ENCODE measurements at places on chromosomes 5 and 9. TPM values are rescaled to one million over a fixed set of nuclear protein-coding genes. Genes with fewer than 3 reads are reported as not detected.
A peak's percentile ranks its signal among the peaks of the same experiment; 100 is the strongest.

Gene SH2D3C
- total RNA-seq, result 4.5 TPM

Gene OSMR
- 2.3 TPM for total RNA-seq

Gene ITGA1
- 12.0 TPM for total RNA-seq

Gene NPR2
- 7.6 TPM for total RNA-seq

Gene STING1
- total RNA-seq, result not detected

Gene CD274
- not detected for total RNA-seq

GRCh38 chr5:159343295-159344094, 13.2 kb upstream of the IL12B start:
- H3K27ac ChIP-seq, result no peak overlapping the region
- H3K4me3 ChIP-seq, result no peak overlapping the region
- DNase-seq, result no peak

- H3K4me3 ChIP-seq, result no peak overlapping the region
- H3K4me1 ChIP-seq, result peaks cover 32% of the 10 kb centered on the region
- no peaks in the 10 kb centered on the region for H3K27me3 ChIP-seq
These were observed 85.1 kb upstream of the GRHPR start for GRCh38 chr9:37337301-37337890.

DNA sequence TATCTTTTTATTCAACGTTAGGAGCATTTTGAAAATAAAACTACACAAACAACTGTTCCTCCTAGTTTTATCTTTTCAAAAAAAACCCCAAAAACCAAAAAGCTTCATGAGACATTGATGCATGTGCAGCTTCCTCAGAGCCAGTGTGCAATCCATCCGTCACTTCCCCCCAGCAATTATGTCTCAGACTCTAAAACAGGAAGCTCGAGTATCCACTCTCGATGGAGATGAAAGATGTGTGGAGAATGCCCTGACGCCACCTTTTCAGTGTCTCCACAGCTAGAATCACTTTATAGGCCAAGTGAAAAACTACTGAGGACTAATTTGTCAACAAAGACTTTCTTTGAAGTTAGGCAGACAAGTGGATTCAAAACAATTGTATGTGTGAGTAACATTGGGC, 408.9 kb upstream of the SMARCA2 start:
- no peaks in the 10 kb centered on the region for H3K36me3 ChIP-seq
- no peak overlapping the region for H3K27ac ChIP-seq
- no peaks in the 10 kb centered on the region for H3K27me3 ChIP-seq
- DNase-seq, result no peak
- H3K4me1 ChIP-seq, result no peaks in the 10 kb centered on the region
- no peak overlapping the region for H3K4me3 ChIP-seq

GRCh38 chr9:479304-479970, 264.8 kb downstream of the DOCK8 start:
- H3K4me3 ChIP-seq, result no peak overlapping the region
- H3K27me3 ChIP-seq, result no peaks in the 10 kb centered on the region
- DNase-seq, result no peak
- no peaks in the 10 kb centered on the region for H3K36me3 ChIP-seq

GRCh38 chr5:15183520-15183919, 311.9 kb upstream of the ANKH start:
- no peaks in the 10 kb centered on the region for H3K27me3 ChIP-seq
- peaks cover 12% of the 10 kb centered on the region for H3K4me1 ChIP-seq
- H3K36me3 ChIP-seq, result no peaks in the 10 kb centered on the region
- no peak overlapping the region for H3K27ac ChIP-seq

GRCh38 chr5:119651486-119651885, 22.1 kb downstream of the FAM170A start:
- H3K4me3 ChIP-seq, result no peak overlapping the region
- no peaks in the 10 kb centered on the region for H3K27me3 ChIP-seq
- no peaks in the 10 kb centered on the region for H3K4me1 ChIP-seq
- H3K36me3 ChIP-seq, result no peaks in the 10 kb centered on the region
- no peak overlapping the region for H3K27ac ChIP-seq
- no peak for DNase-seq

DNA sequence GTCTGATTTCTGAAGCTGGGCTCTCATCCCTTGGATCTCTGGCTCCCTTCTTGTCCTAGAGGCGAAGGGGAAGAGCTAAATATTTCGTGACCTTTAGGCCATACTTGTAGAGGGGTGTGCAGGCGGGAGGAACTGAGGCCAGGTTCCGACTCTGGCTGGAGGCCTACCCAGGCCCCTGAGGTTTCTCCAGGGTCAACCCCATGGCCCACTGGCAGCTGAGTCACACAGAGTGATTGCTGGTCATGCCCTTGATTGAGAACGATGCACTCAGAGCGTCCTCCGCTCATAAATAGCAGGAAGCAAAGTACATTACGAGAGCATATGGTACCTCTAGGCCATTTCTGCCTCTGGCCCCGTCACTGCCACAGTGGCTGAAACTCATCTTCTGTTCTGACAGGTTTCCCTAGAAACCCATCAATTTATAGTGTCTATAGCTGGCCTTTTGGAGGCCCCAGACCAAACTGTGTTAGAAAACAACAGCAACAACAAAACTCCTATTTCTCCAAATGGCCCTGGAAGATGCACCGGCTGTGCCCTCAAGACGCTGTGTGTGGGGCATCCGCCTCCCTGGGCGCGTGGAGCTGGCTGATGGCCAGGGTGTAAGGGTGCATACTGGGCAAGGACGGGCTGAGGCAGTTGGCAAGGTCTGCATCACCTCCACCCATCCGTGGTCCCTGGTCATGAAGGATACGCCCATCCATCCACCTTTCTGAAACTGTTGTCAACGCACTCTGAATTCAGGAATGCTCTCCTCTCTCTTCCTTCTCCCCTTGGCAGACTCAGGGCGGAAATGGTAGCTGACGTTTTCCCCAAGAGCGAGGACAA, 32.9 kb upstream of the FCN1 start:
- H3K4me1 ChIP-seq, result no peaks in the 10 kb centered on the region
- H3K27ac ChIP-seq, result no peak overlapping the region
- no peak overlapping the region for H3K4me3 ChIP-seq
- no peaks in the 10 kb centered on the region for H3K36me3 ChIP-seq
- no peak for DNase-seq

- H3K27ac ChIP-seq, result no peak overlapping the region
- peak; percentile 96 for DNase-seq
- H3K4me3 ChIP-seq, result no peak overlapping the region
- H3K36me3 ChIP-seq, result no peaks in the 10 kb centered on the region
These were observed 43.7 kb upstream of the TMEM252 start for GRCh38 chr9:68584189-68585033.

GRCh38 chr5:151686674-151687407, at the start of gene SPARC:
SPARC (minus strand) TSS chr5:151686915; CDS start chr5:151676188, 10,727 bp downstream.
- H3K27ac ChIP-seq, result peak within 1 kb of the TSS; percentile 88
- no peaks in the 10 kb centered on the region for H3K36me3 ChIP-seq
- peak within 1 kb of the TSS; percentile 84 for H3K4me3 ChIP-seq
- peak; percentile 94 for DNase-seq

GRCh38 chr5:153901449-153901848, 137.3 kb downstream of the FAM114A2 start:
- no peak overlapping the region for H3K27ac ChIP-seq
- no peaks in the 10 kb centered on the region for H3K4me1 ChIP-seq
- H3K27me3 ChIP-seq, result no peaks in the 10 kb centered on the region
- no peak overlapping the region for H3K4me3 ChIP-seq
- no peaks in the 10 kb centered on the region for H3K36me3 ChIP-seq

- no peaks in the 10 kb centered on the region for H3K27me3 ChIP-seq
- no peak overlapping the region for H3K4me3 ChIP-seq
- peaks cover 3% of the 10 kb centered on the region for H3K4me1 ChIP-seq
These were observed 238.8 kb downstream of the SMARCA2 start for GRCh38 chr9:2253636-2254580.

DNA sequence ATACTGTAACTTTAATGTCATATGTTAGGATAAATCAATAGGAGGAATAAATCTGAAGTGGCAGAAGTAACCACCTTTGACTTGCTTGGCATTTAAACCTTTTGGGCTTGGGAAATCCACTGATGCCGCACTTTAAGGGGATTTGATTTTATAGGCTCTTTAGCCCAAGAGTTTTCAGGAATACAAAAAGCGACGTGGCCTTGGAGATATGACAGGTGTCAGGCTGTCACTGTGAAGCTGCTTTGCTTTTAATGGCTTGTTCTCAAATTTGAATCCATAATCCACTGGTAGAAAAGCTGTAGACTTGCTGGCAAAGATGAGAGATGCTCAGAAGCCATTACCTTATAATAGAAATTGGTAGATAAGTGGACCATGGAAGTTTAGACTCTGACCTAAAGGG, 71.6 kb downstream of the GABRG2 start:
- no peaks in the 10 kb centered on the region for H3K36me3 ChIP-seq
- no peaks in the 10 kb centered on the region for H3K4me1 ChIP-seq
- DNase-seq, result no peak
- H3K4me3 ChIP-seq, result no peak overlapping the region

DNA sequence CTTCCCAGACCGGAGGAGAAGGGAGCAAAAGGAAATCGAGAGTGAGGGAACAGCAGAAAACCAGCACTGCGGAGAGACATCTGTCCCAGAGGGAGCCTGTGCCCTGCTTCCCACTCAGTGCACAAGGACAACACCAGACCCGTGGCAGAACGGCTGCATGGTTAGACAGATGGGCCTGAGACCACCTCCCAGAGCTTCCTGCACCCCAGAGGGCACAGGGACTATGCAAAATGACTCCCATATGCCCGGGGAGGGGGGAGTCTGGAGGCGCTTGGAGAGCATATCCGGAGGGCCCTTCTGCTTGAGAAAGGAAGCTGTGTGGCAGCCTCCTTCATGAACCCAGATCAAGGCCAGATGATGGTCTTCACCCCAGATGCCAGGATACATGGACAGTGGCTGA, 26.6 kb downstream of the TLX3 start:
- H3K27ac ChIP-seq, result no peak overlapping the region
- peaks cover 38% of the 10 kb centered on the region for H3K27me3 ChIP-seq
- peaks cover 10% of the 10 kb centered on the region for H3K4me1 ChIP-seq
- no peaks in the 10 kb centered on the region for H3K36me3 ChIP-seq
- H3K4me3 ChIP-seq, result no peak overlapping the region
- no peak for DNase-seq

GRCh38 chr5:178381921-178382695, 149.5 kb upstream of the PHYKPL start:
- H3K36me3 ChIP-seq, result no peaks in the 10 kb centered on the region
- no peak overlapping the region for H3K4me3 ChIP-seq
- no peaks in the 10 kb centered on the region for H3K27me3 ChIP-seq
- no peak for DNase-seq
- H3K27ac ChIP-seq, result no peak overlapping the region
- no peaks in the 10 kb centered on the region for H3K4me1 ChIP-seq

DNA sequence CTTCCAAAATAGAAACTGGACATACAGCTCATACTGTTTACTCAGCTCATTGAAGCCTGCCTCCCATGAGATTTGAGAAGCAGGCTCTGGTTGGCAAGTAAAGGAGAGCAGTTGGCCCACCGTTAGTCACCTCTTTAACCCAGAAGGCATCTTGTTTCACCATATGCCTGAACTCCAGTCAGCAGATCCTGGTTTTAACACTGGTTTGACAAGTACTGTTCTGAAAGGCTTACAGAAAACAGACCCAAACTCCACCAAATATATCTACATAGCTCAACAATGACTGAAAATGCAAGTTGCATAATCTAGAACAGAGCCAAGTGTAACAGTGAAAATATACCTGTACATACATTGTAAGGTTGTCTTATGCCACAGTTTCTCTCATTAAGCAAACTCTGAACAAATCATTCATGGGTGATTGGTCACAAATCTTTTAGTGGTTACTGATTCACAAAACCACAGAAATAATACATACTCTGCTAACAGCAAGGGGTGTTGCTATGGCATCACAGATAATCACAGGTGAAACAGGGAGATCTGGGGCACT, 198.8 kb downstream of the BNC2 start:
- no peak for DNase-seq
- no peak overlapping the region for H3K4me3 ChIP-seq
- H3K27me3 ChIP-seq, result no peaks in the 10 kb centered on the region
- H3K4me1 ChIP-seq, result 0 out of 2 replicates have a peak, but pooled peaks cover 3% of the 10 kb centered on the region
- H3K27ac ChIP-seq, result no peak overlapping the region

DNA sequence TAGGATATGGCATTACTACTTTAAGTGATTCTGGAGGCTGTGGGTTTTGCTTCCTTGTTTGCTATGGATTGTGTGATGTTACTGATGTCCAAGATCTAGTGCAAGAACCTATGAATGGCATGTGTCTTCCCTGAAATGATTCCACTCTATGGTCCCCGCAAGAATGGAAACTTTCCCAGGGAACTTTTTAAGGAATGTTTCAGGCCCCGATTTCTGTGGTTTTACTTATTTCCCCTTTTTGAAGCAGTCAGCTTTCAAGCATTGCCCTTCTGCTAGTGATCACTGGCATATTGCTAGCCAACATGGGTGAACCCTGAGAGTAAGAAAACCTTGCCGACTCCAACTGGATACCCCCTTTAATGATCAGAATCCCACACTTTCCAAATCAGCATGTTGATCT, 26.6 kb upstream of the CD180 start:
- H3K4me1 ChIP-seq, result no peaks in the 10 kb centered on the region
- no peak overlapping the region for H3K4me3 ChIP-seq

- H3K27me3 ChIP-seq, result no peaks in the 10 kb centered on the region
- H3K4me3 ChIP-seq, result no peak overlapping the region
- H3K4me1 ChIP-seq, result peaks cover 4% of the 10 kb centered on the region
- H3K36me3 ChIP-seq, result no peaks in the 10 kb centered on the region
- no peak for DNase-seq
These were observed 481.0 kb upstream of the RGMB start for GRCh38 chr5:98292496-98292895.

GRCh38 chr5:109998208-109998607, 308.5 kb downstream of the MAN2A1 start:
- H3K4me3 ChIP-seq, result no peak overlapping the region
- peaks cover 44% of the 10 kb centered on the region for H3K4me1 ChIP-seq

DNA sequence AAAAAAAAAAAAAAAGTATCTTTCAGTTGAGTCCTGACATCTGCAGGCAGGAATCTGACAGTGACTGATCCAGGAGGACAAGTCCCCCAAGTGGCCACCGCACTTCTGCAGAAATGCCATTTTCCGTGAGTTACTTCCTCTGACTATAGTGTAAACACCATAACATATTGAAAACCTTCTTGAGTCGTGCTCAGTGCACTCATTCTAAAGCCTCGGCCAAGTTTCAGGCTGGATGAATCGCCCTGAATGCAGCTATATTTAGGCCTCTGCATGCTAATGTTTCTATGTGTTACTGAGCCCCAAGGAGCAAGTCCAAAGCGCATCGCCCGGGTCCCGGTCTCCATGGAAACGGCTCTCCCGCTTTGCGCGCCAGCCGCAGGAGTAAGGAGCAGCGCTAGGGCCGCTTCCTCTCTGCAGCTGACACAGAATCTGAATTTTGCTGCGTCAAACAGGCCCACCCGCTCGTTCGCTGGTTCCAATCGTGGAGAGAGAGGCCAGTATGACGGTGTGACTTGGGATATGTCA, 335.4 kb downstream of the MSX2 start:
- DNase-seq, result peak; percentile 92
- H3K27ac ChIP-seq, result no peak overlapping the region
- peaks cover 9% of the 10 kb centered on the region for H3K4me1 ChIP-seq
- peak overlapping the region; percentile 47 for H3K4me3 ChIP-seq
- 0 out of 2 replicates have a peak, but pooled peaks cover 5% of the 10 kb centered on the region for H3K27me3 ChIP-seq
- no peaks in the 10 kb centered on the region for H3K36me3 ChIP-seq

GRCh38 chr9:82495884-82496777, 507.6 kb downstream of the SPATA31D1 start:
- no peaks in the 10 kb centered on the region for H3K4me1 ChIP-seq
- no peak for DNase-seq
- H3K27me3 ChIP-seq, result no peaks in the 10 kb centered on the region
- no peak overlapping the region for H3K4me3 ChIP-seq
